ENCODE measurements at places on chromosomes 12 and 14. TPM values are rescaled to one million over a fixed set of nuclear protein-coding genes. Genes with fewer than 3 reads are reported as not detected.
A peak's percentile ranks its signal among the peaks of the same experiment; 100 is the strongest.

ACSM4 gene
- not detected for total RNA-seq

MEG3 gene
- total RNA-seq, result not detected

POTEM gene
- not detected for total RNA-seq

- peak; percentile 71 for DNase-seq
Observed at GRCh38 chr14:61466249-61466904, 145.0 kb downstream of the PRKCH start.

DNA sequence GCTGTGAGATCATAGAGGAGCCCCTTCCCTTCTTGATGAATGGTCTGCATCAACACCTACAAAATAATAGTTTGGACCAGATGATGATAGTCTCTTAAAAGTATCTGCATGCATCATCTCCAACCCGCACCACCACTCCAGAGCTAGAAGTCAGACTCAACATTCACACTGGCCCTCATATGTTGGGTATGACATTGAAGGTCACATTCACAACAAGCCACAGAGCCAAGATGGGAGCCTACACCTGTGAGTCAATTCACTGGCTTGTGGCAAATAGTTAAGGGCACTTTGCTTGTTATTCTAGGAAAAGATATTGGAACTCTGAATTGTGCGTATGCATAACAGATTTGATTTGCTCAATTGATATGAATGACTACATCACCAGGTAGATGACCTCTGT is 1197.9 kb downstream of the VRK1 start:
- DNase-seq, result no peak

DNA sequence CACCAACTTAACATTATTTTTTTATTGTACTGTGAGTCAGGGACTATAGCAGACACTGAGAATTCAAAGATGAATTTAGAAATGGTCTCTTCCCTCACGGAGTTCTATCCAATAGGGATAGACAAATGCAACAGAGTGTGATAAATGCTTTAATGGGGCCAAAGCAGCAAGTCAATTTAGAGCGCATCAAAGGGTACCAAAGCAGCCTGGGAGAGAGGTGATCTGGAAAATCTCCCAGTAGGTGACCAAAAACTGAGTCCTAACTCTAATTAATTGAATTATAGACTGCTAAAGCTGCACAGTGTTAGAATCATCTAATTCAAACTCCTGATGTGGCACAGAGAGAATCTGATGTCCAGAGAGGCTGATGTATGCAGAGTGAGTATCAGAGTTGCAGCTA is 2.6 kb downstream of the LIN7A start:
- DNase-seq, result no peak

GRCh38 chr12:3671330-3672112 is 81.4 kb downstream of the CRACR2A start:
- no peak for DNase-seq

DNA sequence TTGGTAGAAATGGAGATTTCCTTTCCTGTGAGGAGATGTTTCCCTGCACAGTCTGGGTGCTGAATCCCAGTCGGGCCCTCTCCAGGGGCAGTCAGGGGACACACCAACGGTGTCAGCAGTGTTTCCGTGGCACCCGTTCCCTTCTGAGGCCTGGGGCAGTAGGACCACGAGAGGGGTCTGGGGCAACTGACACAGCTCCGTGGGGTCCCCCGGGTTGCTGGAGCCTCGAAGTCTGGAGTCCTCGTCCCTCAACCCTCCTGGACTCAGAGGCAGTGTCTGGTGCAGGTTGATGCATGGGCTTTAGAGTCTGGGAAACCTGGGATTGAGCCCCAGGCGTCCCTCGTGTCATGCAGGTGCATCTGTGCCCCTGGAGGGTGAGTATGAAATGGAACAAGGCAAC is 327.3 kb downstream of the ADGRD1 start:
- DNase-seq, result no peak

GRCh38 chr12:52837413-52837741 is 3.3 kb upstream of the KRT79 start:
- DNase-seq, result peak; percentile 46

CABP1 gene
- total RNA-seq, result not detected

ANO2 gene
- 0.44 TPM for total RNA-seq

DNA sequence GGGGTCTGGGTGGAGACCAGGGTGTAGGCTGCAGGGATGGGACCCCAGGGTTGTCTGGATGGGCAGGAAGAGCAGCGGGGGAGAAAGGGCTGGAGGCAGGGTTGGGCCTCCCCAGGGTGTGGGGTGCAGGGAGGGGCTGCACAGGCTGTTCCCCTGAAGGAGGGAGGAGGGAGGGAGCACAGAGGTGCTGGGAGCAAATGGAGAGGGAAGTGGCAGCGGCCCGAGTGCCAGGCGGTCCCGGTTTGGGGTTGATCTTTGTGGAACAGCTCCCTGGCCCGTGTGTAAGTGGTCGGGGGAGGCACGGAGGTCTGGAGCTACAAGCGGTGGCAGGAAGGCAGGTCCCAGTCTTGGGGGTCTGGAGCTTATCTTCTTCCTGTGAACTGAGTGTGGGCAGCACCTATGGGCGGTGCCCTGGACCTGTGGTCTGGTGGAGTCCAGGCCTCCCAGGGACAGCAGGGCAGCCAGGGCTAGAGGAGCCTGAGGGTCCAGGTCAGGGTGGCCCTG is 391.6 kb downstream of the TMEM121 start:
- DNase-seq, result no peak

WNT1 gene
- total RNA-seq, result not detected

LEMD3 gene
- 51.1 TPM for total RNA-seq

- DNase-seq, result no peak
Observed at GRCh38 chr14:100104523-100105300, 39.5 kb downstream of the EVL start.

DNA sequence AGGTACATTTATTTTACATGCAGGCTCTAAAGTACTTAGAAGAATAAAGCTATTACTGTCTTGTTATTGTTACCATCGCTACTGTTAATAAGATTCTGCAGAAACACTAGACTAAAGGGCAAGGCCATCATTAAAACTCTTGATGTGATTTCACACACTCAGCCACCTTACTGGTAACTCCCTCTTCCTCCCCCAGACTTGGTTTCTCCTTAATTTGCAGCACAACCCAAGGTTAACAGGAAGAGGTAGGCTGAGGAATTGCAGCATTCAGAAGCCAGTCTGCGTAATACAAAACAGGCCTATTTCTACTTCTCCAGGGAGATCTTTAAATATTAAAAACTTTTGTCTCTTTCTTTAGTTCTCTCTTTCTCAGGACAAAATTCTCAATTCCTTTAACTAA is 210.3 kb downstream of the BTG1 start:
- DNase-seq, result no peak

- DNase-seq, result no peak
Observed at GRCh38 chr14:96889091-96889490, 91.9 kb downstream of the VRK1 start.

GRCh38 chr12:52772188-52772587 is 5.0 kb downstream of the KRT76 start:
- no peak for DNase-seq

TEX52 gene
- not detected for total RNA-seq

- DNase-seq, result peak; percentile 48
Observed at GRCh38 chr12:122721057-122721545, 4.5 kb upstream of the HCAR3 start.

MMP17 gene
- total RNA-seq, result 0.40 TPM

MBD6 gene
- 6.6 TPM for total RNA-seq

DNA sequence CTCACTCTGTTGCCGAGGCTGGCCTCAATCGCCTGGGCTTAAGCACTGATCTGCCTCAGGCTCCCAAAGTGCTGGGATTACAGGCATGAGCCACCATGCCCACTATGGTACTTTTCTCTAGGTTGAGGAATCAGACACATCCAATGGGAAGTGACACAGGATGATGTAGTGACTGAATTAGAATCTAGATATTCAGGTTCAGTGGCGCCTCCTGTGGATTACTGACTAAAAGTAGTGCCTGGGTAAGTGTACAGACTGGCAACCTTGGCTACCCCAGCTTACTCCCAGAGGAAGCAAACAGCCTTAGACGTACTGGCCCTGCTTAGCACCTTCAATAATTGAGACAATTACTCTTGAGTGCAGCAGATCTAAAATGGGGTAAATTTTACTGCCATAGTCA is 22.8 kb downstream of the GALNT8 start:
- no peak for DNase-seq

- no peak for DNase-seq
Observed at GRCh38 chr12:93348575-93349435, 28.9 kb upstream of the NUDT4 start.

DNA sequence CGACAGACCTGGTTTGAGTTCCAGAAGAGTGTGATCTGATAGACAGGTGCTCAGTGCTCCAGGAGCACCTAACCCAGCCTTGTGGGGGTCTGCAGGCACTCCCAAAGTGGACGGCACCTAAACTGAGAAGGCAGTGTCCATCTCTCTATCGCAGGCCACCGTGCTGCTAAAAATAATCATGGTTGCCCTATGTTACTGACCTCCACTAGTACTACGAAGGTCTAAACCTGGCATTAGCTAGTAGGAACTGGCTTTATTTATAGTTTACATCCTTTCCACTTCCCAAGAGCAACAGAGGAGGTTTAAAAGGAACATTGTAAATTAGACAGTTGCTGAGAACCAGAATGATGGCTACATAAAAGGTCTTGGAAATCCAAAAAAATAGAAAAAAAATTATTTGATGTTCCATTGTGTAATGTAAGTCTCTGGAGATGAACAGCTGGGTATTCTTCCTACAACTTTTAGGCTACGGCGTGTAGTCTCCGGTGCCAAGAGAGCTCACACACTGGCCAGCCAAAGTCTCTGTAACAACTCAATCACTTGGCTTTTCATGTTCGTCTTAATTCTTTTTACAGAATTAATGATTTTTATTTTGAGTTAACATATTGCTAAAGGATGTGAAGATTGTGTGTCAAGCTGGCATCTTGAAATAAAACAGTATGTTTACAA is 27.3 kb downstream of the PPFIBP1 start:
- no peak for DNase-seq

GRCh38 chr14:31181271-31181670 is 26.3 kb downstream of the HECTD1 start:
- DNase-seq, result no peak

- DNase-seq, result no peak
Observed at GRCh38 chr14:53285821-53286220, 132.7 kb upstream of the DDHD1 start.

GRCh38 chr14:63275611-63276010 is 43.1 kb downstream of the GPHB5 start:
- no peak for DNase-seq

ADAM21 gene
- total RNA-seq, result 0.43 TPM

DNA sequence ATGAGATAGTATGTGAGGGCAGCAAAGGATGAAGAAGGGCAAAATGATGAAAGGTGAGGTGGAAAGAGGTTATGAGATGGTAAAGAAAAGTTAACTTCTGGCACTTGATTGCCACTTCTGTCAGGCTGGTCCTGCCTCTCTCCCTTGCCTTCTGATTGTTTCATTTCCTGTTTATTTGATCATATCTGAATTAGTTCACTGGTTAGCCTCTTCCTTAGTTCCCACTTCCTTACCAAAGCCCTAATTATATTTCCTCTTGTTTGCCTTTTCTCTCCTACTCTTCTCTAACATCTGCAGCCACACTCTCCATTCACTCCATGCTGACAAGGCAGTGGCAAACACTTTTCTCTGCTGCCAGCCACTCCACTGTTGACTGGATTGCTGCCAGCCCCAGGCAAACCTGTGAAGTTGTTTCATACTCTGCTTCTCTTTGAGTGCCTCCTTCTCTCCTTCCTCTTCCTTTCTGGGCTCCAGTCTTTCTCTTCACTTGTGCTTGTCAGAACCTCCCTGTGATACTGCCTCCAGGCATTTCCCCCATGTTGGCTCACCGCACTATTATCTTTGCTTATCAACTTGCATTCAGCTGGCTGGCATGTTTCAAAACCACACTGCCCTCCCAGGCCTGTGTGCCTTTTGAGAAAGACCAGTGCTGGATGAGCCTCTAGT is 8.1 kb downstream of the PNP start:
- DNase-seq, result no peak

DDX51 gene
- 6.8 TPM for total RNA-seq

SINHCAF gene
- 109 TPM for total RNA-seq

CD163 gene
- total RNA-seq, result 5.6 TPM

GRCh38 chr14:72864712-72865365 is 29.1 kb downstream of the DPF3 start:
- DNase-seq, result no peak

GRCh38 chr14:73789989-73790581 is 61.5 kb upstream of the PTGR2 start:
- peak; percentile 65 for DNase-seq

LTBP2 gene
- total RNA-seq, result 3.0 TPM

- no peak for DNase-seq
Observed at GRCh38 chr12:113619202-113619601, 147.5 kb upstream of the LHX5 start.

ADAMTS20 gene
- 0.36 TPM for total RNA-seq

LETMD1 gene
- 58.5 TPM for total RNA-seq

LRIG3 gene
- total RNA-seq, result 63.9 TPM

DNA sequence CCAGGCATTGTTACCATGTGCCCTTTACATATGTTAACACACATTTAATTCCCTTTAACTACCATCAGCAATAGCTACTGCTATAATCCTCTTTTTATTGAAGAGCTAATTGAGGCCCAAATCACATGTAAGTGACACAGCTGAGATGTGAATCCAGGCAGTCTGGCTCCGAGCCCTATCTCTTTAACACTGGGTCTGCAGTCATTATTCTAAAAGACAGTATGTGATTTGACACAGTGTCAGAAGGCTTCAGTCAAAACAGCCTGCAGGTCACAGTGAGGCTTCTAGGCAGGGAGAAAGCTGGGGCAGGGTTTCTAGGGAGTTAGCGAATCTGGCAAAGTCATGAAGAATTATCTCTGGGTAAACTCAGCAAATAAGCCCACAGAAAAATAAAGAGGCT is 148.2 kb downstream of the KIF21A start:
- DNase-seq, result no peak

IKZF4 gene
- total RNA-seq, result 6.7 TPM

DNA sequence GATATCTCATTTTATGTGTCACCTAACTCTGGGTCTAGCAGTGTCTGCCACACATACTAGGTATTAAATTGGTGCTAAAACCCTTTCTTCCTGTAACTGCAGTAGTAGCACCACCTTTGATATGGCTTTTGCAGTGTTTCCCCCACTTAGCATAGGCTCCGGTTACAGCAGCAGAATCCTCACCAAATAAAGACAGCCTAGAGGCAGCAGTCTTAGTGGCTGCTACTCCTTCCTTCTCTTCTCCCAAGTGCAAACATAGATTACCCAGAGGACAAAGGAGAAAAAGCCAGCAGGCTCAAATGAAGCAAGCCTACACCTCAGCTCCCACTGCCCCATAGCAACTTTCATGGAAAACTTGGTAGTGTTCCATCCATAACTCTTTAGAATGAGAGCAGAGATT is 30.1 kb upstream of the ABCC9 start:
- DNase-seq, result no peak

DNA sequence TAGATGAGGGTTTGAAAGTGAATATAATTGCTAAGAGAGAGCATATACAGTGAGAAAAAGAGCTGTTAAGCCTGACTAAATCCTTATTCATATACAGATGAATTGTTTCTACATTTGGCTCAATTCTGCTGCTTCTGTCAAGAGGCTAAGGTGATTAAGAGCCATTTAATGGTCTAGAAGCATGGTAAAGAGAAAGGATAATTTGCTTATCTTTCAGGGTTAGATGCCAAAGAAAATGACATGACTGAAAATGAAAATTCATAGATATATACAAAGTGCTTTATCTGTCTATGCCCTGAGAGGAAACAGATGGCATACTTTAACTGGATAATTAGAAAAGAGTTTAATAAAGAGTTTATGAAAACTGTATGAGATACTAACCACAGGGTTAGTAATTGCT is 834.9 kb downstream of the SLC6A15 start:
- DNase-seq, result no peak

All from hepatocyte (in vitro differentiated cells).